ENCODE measurements at places on chromosomes 12 and 14. TPM values are rescaled to one million over a fixed set of nuclear protein-coding genes. Genes with fewer than 3 reads are reported as not detected.

DNA sequence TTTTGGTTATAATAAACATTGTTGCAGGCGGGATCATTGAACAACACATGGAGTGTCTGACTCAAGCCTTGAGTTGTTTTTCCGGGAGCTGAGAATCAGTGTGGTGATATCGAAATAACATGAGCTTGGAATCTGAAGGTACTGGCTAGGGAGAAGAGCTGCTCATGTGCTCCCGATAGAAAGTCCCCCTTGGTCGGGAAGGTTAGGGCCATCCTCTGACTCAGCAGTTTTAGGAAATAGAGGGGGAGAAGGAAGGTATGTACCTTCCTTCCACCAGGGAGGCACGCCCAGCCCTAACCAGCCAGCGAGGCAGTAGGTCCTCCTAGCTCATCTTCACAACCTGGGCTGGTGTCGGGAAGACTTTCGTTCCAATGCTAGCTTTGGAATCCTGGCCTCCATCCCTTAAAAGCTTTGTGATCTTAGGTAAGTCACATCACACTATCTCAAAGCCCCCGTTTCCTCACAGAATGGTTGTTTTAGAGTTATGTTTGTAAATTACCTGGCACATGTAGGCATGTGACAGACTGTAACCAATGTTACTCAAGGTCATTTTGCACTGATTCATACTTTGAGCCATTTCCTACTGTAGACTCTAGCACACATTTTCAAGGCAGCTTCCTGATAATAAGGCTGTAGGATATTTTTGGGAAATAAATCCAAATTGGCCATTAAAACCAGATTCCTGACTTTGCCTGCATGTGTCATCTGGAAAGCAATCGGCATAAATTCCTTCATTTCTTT, 1.9 kb upstream of the RAB35 start:
- DNase-seq: no peak

DNA sequence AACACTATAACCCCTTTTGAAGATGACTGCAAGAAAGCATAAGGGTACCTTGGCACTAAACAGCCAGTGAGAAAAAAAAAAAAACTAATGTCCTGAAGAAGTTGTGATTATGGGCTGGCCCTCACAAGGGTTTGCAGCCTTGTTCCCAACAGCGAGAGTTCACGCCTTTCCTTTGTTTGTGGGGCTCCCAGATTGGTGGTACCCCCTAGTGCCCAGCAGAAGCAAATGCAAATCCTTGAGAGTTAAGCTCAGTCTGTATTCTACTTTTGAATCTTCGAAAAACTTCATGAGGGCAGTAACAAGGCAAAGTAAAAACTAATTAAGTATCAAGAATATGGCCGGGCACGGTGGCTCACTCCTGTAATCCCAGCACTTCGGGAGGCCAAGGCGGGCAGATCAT, 238.9 kb upstream of the LMO3 start:
- DNase-seq: peak; percentile 20

DNA sequence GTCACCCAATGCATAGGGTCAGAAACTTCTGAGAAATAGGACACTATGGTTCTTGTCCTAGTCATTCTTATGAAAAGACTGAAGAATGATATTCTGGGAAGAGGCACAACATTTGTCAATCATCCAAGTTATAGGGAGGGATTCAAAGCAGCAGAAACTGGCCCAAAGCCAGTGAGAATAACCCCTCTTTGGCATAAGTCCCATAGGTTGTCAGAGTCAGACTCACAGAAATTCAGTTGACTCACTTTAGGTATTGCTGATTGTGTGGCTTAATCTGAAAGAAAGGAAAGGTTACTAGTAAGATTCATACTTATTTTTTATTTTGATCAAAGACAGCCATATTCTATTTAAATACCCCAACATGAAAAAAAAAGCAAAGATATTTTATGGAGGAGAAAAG, 151.0 kb downstream of the SRGAP1 start:
- no peak for DNase-seq

GRCh38 chr14:101840649-101841369, 79.3 kb downstream of the PPP2R5C start:
- no peak for DNase-seq

- no peak for DNase-seq
Observed at GRCh38 chr14:92430686-92431085, 82.9 kb upstream of the RIN3 start.

DNA sequence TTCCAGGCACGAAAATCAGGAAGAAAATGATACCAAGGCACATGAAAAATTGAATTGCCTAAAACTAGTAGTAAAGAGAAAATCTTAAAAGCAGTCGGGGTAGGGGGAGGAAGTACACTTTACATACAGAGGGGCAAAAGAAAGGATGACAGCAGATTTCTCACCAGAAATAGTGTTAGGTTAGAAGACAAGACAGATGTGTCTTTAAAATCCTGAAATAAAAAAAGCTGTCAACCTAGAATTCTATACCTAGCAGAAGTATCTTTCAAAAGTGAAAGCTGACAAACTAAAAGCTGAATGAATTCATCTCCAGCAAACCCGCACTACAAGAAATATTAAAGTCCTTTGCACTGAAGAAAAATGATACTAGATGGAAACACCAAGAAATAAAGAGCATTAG, 280.4 kb downstream of the FOXN3 start:
- no peak for DNase-seq

GRCh38 chr12:57623385-57623784, 9.6 kb downstream of the B4GALNT1 start:
- DNase-seq: no peak

Gene KCNK13
- total RNA-seq: not detected

DNA sequence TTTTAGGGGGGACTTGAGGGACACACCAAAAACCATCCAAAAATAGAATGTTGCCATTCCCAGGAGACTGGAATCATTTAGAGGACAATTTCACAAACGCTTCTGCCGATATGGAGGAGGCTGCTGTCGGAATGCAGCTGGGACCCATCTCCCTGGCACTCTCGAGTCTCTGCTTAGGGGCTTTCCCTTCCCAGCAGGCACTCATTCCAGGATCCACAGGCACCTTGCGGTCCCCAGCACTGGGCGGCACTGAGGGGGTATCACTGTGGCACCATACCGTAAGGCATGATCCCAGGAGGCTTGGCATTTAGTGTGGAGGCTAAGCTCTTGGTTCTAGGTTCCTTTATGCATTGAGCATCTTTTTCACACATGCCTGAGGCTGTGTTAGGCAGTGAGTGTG, 36.6 kb upstream of the LTBP2 start:
- DNase-seq: no peak

Gene ACOT4
- total RNA-seq: 3.2 TPM

GRCh38 chr12:19755136-19755535, 315.8 kb downstream of the AEBP2 start:
- DNase-seq: no peak

- DNase-seq: no peak
Observed at GRCh38 chr12:57738661-57739237, at the start of gene AGAP2. AGAP2 (minus strand) TSS chr12:57738742; CDS start chr12:57738246, 496 bp downstream.

DNA sequence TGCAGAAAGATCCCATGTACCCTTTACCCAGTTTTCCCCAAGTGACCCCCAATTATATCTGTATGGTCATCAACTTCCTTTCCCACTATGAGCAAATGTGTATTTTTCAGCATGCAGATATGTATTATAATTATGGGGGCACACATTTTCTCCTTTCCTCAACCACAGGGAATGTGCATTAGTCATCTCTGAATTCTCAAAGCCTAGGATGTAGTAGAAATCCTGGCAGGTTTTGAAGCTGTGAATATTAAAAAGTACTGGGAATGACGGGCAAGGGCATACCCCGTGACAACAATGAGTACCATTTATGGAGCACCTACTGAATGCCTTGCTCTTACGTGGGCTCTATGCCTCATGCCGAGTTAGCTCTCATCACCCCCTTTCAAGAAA, 71.5 kb downstream of the VWF start:
- DNase-seq: no peak

DNA sequence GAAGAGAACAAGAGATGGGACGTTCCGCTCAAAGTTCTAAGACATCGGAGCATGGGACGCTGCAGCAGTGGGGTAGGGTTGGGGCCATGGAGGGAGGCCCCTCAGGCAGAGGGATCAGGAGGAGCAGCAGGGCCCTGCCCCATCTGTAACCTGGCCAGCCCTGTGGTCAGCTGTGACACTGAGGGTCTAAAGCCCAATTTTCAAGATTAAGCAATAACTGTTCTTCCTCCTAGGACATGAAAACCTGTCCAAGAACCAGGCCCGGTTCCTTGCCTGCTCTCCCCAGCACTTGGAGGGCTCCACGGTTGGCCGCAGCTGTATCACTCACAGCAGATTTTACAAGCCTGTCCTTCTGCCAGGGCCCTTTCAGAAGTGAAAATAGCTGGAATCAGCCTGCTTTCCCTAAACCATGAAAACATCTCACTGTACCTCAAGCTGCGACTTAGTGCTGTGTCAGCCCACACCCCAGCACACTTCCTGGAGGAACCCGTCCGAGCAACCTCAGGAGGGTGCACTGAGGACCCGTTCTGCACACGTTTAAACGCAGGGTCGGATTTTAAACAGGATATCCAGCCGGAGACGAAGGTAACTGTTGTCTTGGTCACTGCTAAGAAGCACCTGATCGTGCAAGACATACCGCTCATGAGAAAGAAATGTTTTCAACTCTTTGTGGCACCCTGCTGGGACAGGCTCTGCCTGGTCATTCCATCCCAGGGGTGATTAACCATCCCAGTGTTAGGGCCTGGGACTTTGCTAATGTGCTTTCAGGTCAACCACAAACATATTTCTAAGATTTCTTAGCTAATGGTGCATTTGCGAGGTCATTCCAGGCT, 201.9 kb upstream of the DIO3 start:
- DNase-seq: no peak

DNA sequence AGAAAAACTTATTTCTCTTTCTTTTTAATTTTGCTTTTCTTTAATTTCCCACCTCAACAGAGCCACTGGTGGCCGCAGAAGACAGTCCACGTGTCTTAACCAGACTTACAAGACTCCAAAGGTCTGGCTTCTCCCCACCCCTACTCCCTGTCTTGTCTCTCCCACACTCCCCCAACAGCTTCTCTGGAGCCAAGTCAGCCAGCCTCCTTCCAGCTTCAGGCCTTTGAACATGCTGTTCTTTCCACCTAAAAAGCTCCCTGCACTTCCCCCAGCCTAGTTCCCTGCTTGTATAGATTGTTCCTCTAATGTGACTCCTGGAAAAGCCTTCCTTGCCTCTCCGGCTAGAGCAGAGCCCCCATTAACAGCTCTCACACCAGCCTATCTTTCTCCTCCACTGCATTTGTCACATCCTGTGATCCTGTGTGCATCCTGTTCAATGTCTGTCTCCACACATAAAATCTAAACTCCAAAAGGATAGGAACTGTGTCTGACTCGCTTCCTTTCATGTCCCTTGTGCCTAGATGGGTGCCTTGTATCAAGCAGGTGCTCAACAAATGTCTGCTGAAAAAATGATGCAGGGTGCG, 7.8 kb upstream of the DYNLL1 start:
- no peak for DNase-seq
